ENCODE measurements at places on chromosomes 4 and X.

GRCh38 chrX:14865201-14865600 lies 7.7 kb downstream of the FANCB start:
- DNase-seq, result peak; percentile 14

- no peak for DNase-seq
Observed at GRCh38 chr4:99161373-99162099, 17.4 kb upstream of the ADH4 start.

DNA sequence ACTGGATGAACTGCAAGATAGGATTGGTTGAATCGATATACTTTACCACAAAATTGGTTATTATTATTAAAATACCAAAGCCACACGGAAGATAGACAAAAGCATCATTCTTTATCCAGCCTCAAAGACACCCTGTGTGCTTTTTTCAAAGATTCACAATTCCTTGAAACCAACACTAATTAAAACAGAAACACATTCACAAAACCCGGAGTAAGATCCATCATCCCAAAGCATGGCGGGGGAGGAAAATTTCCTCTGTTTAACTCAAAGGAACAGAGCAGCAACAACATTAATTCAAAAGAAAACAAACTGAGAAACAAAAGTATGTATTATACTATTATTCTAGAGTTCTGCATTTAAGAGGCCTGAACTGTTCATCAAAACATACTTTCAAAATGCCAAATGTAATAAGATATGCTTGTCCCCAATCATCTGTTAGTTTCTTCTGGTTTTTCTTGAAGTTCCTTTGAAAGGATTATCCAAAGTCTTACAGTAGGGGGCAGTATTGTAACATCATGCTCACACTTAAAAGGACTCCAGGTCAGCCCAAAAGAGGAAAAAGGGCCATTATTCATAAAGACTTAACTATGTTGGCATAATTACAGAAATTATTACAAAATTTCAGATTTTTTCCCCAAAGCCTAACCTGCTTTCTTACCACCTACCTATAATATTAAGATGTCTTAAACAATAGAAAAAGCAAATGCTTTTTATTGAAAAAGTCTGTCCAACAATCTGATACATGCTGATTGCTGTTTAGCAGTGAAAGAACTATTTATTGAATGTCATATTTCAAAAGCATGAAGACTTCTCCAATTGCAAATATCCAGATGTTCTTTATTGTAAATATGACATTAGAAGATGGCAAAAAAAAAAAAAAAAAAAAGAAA lies 168.7 kb downstream of the SCFD2 start:
- peak; percentile 97 for DNase-seq

DNA sequence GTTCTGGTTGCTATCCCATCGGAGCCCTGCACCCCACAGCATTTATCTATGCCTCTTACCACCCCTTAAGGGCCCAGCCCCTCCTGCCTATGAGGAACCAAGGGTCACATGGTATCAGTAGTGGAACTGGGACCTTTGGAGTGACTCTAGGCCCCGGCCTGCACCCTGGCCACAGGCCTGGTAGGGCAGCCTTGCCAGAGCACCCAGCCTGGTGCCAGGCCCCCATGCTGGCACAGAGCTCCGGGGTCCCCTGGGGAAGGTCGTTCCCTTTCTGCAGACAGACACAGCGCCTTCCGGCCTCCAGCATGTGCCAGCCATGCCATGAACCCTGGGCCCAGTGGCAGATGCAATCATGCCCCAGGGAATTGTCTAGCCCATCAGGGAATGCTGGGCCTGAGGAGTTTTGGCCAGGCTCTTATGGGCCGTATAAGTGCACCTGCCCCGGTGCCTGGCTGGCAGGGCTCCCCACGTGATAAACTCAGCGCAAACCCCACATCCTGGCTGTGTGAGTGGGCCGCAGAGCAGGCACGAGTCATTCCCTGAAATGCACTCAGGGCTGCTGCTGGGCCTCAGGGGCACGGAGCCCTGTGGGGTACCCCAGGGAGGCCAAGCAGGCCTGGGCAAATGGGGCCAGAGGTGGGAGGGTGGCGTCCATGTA lies 19.8 kb upstream of the ADD1 start:
- no peak for DNase-seq

- no peak for DNase-seq
Observed at GRCh38 chr4:110172972-110173371, 25.4 kb downstream of the ELOVL6 start.

- DNase-seq, result no peak
Observed at GRCh38 chr4:81605271-81605670, 133.6 kb upstream of the RASGEF1B start.

DNA sequence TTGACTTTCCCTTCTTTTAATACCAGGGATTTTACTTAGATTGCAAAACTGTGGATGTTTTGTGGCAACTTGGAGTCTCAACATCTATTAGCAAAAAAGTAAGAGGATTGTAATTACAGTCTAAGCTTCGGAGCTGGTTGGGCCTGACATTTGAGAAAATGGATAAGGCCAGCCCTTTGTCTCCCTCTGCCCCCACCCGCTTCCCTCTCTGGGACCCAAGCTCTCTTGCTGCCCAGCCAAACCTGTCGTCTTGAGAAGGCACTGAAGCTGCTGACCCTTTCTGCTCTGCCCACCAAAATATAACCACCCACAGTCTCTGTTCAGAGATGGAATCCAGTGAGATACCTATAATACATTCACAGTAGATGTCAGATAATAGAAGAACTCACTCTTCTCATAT lies 49.6 kb downstream of the SHROOM3 start:
- no peak for DNase-seq

DNA sequence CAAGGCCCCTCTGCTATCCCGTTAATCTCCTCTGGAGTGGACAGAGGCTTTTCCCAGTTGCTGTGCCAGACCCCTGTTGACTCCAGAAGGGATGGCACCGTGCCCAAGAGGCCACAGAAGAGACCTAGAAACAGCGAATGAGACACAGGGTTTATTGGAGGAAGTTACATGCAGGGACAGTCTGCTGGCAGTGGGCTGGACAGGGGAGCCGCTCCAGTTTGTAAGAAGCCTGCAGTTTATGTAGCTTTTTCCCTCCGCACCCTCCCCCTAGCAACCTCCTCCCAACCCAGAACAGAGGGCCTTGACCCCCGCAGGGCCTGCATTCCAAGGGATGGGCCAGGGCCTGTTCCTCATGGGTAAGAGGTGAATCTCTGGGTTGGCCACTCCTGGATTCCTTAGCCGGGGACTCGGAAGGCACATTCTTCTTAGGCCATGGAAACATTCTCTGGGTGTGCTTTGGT lies 216.8 kb upstream of the PSAPL1 start:
- no peak for DNase-seq

DNA sequence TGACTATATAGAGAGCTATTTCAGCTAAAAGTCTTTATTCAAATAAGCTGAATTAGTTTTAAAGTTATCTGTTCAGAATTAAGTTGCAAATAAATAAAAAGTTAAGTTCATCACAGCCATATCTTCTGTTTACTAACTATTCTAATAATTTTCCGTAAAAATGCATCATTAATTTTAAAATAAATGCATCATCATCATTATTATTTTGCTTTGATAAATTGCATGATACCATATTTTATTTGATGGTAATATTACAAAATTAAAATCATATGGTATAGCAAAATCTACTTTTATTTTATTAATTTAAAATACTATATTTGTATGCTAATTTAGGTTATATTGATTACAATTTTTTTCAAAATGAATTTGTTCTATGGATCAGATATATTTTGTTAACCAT lies 357.3 kb upstream of the NDST4 start:
- no peak for DNase-seq

GRCh38 chrX:133415276-133416105 lies at the start of gene GPC4:
Gene GPC4 (minus strand): TSS chrX:133415489. CDS start chrX:133414965, 524 bp downstream.
- DNase-seq, result peak; percentile 63

GRCh38 chr4:102620697-102621497 lies 119.7 kb downstream of the NFKB1 start:
- peak; percentile 76 for DNase-seq

DNA sequence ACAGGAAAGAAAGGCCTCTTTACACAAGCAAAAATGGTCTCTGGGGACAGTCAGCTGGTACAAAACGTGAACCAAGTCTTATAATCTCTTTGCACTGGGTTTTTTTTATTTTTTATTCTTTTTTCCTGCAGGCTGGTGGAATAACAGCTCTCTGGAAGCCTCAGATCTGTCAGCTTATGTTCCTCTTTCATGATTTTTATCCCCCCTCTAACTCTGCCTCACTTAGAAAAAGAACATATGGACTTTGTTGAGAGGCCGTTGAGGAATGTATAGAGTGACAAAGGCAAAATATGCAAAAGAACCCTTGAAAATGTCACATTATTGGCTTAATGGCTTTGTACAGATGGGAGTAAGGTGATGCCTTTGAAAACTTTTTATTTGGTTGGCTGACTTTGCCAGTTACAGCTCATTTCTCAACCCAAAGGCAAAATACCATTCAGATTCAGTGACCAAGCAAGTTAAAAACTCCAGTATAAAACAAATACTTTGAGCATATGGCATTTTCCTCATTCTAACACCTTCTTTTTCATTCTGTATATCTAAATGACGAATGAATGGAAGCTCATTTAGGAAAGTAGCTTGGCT lies 111.1 kb downstream of the RNF150 start:
- no peak for DNase-seq

- DNase-seq, result peak; percentile 36
Observed at GRCh38 chr4:14749910-14750309, 252.4 kb upstream of the CPEB2 start.

DNA sequence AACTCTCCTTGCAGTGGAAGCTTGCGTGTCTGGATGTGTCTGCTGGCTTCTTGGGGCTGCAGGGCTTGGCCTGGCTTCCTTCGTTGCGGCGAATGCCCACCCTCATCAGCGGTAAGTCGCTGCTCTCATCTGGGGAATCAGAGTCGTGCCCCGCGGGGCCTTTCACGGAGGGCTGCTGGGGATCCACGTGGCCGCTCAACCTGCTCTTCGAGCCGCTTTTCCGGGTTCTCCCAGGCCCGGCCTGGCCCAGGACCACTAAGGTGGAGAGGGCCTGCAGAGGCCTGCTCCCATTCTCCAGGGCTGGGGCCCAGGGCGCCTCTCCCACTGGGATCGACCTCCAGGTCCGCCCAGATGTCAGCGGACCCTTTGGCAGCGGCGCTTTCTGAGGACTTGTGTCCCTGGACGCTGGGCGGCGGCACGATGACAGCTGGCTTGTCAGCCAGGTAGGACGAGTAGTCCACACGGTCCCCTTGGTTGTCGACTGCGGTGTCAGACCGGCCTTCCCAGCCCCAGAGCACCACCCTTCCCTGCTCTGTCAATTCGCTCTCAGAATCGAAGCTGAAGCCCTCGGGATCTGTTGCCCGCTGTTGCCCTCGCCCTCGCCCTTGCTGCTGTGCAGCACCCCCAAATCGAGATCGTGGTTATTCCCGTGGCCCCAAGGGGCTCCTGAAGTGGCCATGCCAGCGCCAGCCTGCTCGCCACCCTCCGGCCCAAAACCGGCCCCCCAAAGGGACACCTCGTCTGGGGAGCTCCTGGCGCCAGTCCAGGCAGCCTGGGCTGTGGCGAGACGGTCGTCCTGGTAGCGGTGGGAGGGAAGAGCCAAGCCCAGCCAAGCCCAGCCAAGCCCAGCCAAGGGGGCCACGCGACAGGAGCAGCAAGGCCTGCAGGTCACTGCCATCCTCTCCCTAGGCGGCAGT lies 37.8 kb upstream of the NHSL2 start:
- no peak for DNase-seq

DNA sequence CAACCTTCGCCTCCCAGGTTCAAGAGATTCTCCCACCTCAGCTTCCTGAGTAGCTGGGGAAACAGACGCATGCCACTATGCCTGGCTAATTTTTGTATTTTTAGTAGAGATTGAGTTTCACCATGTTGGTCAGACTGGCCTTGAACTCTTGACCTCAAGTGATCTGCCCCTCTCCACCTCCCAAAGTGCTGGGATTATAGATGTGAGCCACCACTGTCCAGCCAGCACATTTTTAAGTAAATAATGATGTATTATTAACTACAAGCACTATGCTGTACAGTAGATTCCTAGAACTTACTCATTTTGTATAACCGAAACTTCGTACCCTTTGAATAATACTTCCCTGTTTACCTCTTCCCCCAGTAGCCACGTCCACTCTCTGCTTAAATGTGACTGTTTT lies 96.0 kb upstream of the GABRG1 start:
- DNase-seq, result no peak

DNA sequence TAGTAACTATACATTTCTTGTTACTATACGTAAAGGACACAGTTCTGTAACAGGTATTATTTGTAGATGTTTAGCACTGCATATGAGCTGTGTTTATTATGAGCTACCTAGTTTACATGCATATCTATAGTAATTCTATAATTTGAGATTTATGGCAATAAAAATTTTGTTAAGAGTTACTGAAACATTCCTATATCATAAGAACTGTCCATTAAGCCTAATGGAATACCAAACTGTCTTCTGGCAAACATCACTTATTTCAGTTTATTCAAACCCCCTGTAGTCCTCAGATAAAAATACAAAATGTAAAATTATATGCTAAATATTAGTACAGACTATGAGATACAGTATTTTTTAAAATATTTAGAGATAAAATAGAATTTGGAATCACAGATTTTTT lies 205.2 kb downstream of the ADGRL3 start:
- DNase-seq, result no peak

GRCh38 chrX:139758250-139758649 lies 50.3 kb upstream of the MCF2 start:
- DNase-seq, result no peak

DNA sequence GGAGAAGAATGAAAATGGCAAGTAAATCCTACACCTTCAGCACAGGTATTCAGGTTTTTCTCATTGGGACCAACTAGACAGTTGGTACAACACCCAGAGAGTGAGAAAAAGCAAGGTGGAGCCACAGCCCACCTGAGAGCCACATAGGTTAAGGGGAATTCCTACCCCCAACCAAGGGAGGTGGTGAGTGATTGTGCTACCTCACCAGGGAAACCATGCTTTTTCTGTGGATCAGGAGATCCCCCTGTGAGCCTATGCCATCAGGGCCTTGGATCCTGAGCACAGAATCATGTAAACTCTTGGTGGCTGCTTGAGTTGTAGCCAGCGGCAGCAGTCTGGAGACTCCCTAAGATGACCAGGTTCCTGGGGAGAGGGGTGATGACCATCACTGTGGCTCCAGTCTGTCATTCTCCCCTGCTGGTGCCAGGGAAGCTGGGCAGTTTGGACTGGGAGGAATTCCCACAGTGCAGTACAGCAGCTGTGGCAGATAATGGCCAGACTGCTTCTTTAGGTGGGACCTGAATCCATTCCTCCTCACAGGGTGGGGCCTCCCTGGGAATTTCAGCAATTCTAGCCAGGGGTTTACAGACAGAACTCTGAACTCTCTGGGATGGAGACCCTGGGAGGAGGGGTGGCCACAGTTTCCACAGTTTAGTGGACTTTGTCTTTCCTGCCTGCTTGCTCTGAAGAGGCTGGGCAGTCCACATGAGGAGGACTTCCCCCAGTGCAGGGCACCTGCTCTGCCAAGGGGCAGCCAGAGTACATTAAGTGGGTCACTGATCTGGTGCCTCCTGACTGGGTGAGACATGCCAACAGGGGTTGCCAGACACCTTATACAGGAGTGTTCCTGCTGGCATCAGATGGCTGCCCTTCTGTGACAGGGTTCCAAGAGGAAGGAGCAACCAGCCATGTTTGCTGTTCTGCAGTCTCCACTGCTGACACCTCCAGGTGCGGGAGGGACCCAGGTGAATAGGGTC lies 43.2 kb downstream of the PARM1 start:
- no peak for DNase-seq

- DNase-seq, result peak; percentile 87
Observed at GRCh38 chrX:100980608-100981497, 11.3 kb downstream of the ARL13A start.

- no peak for DNase-seq
Observed at GRCh38 chrX:74408304-74408703, 13.0 kb upstream of the SLC16A2 start.

GRCh38 chr4:8831221-8832112 lies 40.2 kb downstream of the HMX1 start:
- DNase-seq, result no peak

- DNase-seq, result no peak
Observed at GRCh38 chr4:74331252-74331651, 23.0 kb downstream of the EPGN start.

- DNase-seq, result no peak
Observed at GRCh38 chrX:154436374-154436982, 476 bp upstream of the GDI1 start.
